Naive thymus-derived CD8-positive, alpha-beta T cell (primary cell): ENCODE measurements at places on chromosomes 4 and X. TPM values are rescaled to one million over a fixed set of nuclear protein-coding genes. Genes with fewer than 3 reads are reported as not detected.

MAGEA4 gene
- polyA plus RNA-seq = not detected

TLR10 gene
- 0.30 TPM for polyA plus RNA-seq

H2BW2 gene
- not detected for polyA plus RNA-seq

TLR6 gene
- polyA plus RNA-seq = not detected

GRCh38 chrX:111743316-111743715, 62.3 kb downstream of the ALG13 start:
- no peak for DNase-seq

- DNase-seq = peak; percentile 63
Observed at GRCh38 chrX:150569155-150569477, 695 bp downstream of the MTM1 start.

DNA sequence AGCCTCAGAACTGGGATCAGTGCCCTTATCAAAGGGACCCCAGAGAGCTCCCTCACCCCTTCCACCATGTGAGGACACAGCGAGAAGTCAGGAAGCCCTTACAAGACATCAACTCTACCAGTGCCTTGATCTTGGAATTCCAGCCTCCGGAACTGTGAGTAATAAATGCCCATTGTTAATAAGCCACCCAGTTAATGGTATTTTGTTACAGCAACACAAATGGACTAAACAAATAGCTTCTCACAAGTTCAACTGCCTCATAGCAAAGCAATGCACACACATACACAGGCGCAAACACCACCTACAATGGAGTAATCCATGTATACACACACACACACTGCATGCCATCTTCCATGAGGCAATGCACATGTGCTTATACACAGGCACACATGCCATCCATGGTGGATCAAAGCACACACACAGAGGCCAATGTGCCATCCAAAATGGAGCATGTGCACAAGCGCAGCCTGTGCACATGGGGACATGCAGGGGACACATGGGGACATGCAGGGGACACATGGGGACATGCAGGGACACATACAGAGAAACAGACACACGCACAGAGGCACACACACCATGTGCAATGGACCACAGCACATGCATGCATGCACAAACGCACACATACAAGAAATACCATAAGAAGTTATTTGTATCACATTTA, 137.6 kb upstream of the TBL1X start:
- DNase-seq = no peak

PORCN gene
- 12.9 TPM for polyA plus RNA-seq

- DNase-seq = no peak
Observed at GRCh38 chr4:94127707-94128328, 79.8 kb upstream of the SMARCAD1 start.

DNA sequence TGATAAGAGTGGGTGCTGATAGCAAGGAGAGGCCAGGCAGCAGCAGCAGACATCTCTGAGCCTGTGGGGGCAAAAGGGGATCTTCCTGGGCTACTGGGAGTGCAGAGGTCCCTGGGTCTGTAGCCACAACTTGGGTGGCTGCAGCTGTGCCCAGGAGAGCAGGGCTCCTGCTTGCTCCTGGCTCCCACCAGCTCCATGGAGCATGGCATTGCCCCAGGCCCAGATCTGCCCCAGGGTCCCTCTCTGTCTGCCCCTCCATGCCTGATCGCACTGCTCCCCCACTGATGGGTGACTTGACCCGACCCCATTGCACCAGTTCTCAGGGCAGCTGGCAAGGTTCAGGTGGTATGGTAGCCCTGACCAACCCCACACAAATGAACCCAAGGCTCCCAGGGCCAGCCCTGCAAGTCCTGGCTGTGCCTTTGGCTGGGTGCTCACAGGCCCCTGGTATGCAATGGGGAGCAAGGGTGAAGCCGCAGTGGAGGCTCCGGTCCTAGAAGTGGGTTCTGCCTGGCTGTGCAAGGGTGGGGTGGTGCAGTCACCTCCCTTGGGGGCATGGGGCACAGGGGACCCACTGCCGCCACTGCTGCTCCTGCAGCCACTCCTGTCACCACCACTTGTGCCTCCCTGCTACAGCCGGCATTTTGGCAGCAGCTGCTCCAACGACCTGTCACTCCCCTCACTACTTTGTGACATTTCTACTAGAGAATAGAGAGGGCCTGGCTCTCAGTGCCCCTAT, 184.9 kb downstream of the NPFFR2 start:
- DNase-seq = no peak

ODAPH gene
- not detected for polyA plus RNA-seq

FREM3 gene
- polyA plus RNA-seq = not detected

DNA sequence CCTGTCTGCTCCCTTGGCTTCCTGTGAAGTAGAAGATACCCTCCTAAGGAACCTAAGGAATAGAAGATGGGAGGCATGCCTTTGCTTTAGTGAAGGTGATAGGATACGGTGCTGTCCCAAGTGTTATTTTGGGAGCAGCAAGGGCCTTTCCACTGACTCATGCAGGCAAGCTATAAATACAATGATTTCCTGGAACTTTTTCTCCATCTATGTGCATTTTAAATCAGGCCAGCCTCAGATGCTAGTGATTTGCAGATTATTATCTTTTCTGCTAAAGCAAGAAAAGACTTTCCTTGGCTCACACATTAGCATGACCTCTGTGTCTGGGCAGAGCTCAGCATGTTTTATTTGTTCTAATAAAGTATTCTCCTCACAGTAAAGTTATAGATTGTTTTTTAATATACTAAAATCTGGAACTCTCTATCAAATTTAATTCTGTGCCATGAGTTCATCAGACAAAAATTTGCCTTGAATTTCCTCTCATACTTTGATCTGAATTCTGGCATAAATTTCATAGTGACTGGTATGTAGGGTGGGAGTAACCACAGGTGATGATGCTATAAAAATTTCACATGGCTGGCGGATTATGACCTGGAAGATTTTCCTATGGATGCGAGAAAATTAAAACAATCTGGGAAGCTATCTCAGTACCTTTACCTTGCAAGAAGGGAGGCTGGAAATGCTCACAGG, 131.7 kb downstream of the REPS2 start:
- DNase-seq = no peak

NAA10 gene
- polyA plus RNA-seq = 71.3 TPM

DNA sequence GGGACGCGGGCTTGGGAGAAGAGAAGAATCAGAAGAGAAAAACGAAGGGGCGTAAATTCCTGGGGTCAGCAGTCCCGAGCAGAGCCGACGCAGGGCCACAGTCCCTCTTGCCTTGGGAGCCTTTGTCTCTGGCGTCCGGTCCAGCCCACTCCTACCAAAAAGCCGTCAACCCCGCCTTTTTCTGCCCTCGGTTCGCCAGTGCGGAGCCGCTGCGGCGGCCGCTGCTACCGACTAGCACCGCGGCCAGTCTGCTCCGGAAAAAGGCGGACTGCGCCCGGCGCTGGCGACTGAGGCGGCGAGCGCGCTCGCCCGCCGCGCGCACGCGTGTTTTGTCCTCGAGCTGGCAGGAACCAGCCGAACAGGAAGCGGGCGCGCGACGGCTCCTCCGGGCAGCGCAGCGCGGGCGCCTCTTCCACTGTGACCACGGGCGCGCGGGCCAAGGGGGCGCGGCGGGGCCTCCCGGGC, 502 bp downstream of the HNRNPDL start:
- DNase-seq = peak; percentile 84

- DNase-seq = no peak
Observed at GRCh38 chrX:85611926-85612325, 232.5 kb upstream of the POF1B start.

- no peak for DNase-seq
Observed at GRCh38 chr4:187586892-187587291, 408.7 kb upstream of the ZFP42 start.

GRCh38 chrX:11665168-11666111, at the start of gene ARHGAP6:
Gene ARHGAP6, minus strand, starts transcription at chrX:11665920. Its CDS starts 1,092 bp downstream, at chrX:11664828.
- no peak for DNase-seq

GRCh38 chr4:159384632-159385031, 281.8 kb downstream of the RAPGEF2 start:
- no peak for DNase-seq

GRCh38 chr4:16513876-16514275, 287.6 kb upstream of the TAPT1 start:
- no peak for DNase-seq

GRCh38 chrX:153565996-153566580, 32.9 kb downstream of the CCNQ start:
- DNase-seq = no peak

DNA sequence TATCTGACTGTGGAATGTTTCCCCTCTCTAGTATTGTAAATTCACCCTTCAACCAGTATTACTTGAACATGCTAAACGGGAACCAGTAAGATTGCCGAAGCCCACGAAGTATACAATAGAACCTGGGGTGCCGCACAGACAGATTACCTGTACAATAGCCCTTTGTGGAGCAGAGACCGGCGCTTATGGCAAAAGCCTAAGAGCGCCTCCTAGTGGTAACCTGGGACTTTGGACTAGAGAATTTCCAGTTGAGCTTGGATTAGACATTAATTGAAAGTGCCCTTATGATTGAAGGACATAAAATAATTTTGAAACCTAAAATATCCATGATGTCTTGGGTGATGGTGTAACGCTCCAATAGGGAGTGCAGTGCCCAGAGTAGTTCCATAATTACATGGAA, 14.1 kb downstream of the ZNF157 start:
- peak; percentile 49 for DNase-seq

DNA sequence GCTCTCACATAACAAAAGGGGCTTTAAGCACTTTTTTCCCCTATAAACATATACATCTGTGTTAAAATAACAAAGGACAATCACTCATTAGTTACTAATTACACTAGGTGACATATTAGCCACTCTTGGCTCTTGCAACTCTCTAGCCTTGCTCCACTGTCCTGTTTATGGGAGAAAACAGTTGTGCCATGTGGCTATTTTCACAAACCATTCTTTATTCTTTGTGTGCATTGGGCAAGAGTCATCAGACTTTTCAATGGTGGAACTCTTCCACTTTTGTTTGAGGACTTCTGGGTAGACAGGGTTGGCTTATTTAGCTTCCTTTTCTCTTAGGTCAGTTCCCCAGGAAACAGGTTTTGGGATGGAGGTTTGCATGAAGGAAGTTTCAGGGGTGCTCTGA, 16.0 kb upstream of the FAM149A start:
- DNase-seq = no peak

KLHL13 gene
- polyA plus RNA-seq = 2.9 TPM

GRCh38 chr4:109820563-109820962, 5.0 kb downstream of the GAR1 start:
- DNase-seq = no peak

DNA sequence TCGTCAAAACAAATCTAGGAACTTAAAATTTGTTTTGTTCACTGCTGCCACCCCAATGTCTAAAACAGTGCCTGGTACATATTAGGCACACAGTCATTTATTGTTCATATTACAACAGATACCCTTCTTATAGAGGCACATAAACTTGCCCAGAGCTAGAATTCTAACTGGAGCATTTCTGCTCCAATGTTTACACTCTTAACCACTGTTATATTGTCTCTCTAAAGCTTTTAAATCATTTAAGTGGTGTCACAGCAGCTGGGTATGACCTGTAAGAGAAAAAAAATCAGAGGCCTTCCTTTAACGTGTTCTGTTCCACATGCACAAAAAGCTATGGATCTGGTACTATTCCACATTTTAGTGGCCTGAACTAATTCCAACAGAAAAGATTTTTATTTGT, 3.0 kb downstream of the UBE2D3 start:
- DNase-seq = no peak

SSX3 gene
- not detected for polyA plus RNA-seq

- no peak for DNase-seq
Observed at GRCh38 chr4:145435646-145436045, 46.0 kb upstream of the SMAD1 start.

EDA gene
- polyA plus RNA-seq = 0.80 TPM
